ENCODE measurements at places on chromosomes 1 and 21. TPM values are rescaled to one million over a fixed set of nuclear protein-coding genes. Genes with fewer than 3 reads are reported as not detected.

Gene FAM151A
- not detected for total RNA-seq

Gene FCGR1A
- total RNA-seq: not detected

Gene SLC6A17
- 2.4 TPM for total RNA-seq

Gene ILDR2
- not detected for total RNA-seq

Gene MRPS6
- 13.7 TPM for total RNA-seq

Gene CD1E
- total RNA-seq: not detected

Gene KRTAP11-1
- not detected for total RNA-seq

Gene SLC1A7
- total RNA-seq: 0.13 TPM

Gene CCDC185
- total RNA-seq: not detected

Gene LCE1D
- not detected for total RNA-seq

Gene CLCNKA
- total RNA-seq: not detected

Gene TCP10L
- total RNA-seq: 0.97 TPM

Gene SELENBP1
- 4.0 TPM for total RNA-seq

Gene ACTN2
- not detected for total RNA-seq

Gene NIBAN1
- total RNA-seq: 34.8 TPM

Gene SH2D5
- 1.4 TPM for total RNA-seq

Gene IL19
- not detected for total RNA-seq

Gene LCE1C
- not detected for total RNA-seq

Gene DMRTB1
- not detected for total RNA-seq

Gene SNX7
- total RNA-seq: 49.1 TPM

Gene CR1L
- total RNA-seq: not detected

Gene VWA1
- total RNA-seq: 1.4 TPM

Gene HSPA6
- not detected for total RNA-seq

Gene LYSMD1
- total RNA-seq: 7.1 TPM

Gene GSTM5
- 2.4 TPM for total RNA-seq

Gene SLC45A3
- 1.2 TPM for total RNA-seq

Gene PTGER3
- total RNA-seq: 0.63 TPM

Gene CATSPERE
- total RNA-seq: 1.2 TPM

Gene FGR
- not detected for total RNA-seq

Gene KIRREL1
- total RNA-seq: 108 TPM

Gene SYT14
- 1.4 TPM for total RNA-seq

Gene RNU1-2
- total RNA-seq: not detected

Gene ETNK2
- total RNA-seq: 4.2 TPM

Gene CD101
- total RNA-seq: not detected

Gene OR6K3
- not detected for total RNA-seq

Gene POU3F1
- total RNA-seq: not detected

Gene PDE9A
- total RNA-seq: not detected

Gene TFF3
- not detected for total RNA-seq

Gene RIIAD1
- total RNA-seq: not detected

Gene CNTN2
- not detected for total RNA-seq

Gene MRPL24
- 55.7 TPM for total RNA-seq

Gene AUNIP
- 2.2 TPM for total RNA-seq

Gene SLC16A1
- total RNA-seq: 178 TPM
